ENCODE measurements at places on chromosomes 13 and 19.

- no peak for DNase-seq
Observed at GRCh38 chr19:5624018-5624663, 1.3 kb downstream of the SAFB start.

GRCh38 chr19:35704218-35704617, at the start of gene ZBTB32:
Gene ZBTB32, plus strand, starts transcription at chr19:35704558. Its CDS starts 10,069 bp downstream, at chr19:35714627.
- DNase-seq = no peak

DNA sequence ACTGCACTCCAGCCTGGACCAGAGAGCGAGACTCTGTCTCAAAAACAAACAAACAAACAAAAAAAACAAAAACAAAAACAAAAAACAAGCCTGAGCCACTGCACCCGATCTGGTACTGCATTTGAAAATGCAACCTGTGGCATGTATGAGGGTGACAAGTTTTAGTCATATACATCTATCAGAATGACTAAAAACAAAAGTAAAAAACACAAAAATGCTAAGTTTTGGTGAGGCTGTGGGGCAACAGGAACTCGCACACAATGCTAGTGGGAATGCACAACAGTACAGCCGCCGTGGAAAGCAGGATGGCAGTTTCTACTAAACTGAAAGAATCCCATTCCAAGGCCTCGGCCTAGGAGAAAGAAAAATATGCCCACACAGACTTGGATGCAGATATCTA, 7.8 kb downstream of the EBPL start:
- DNase-seq = no peak

DNA sequence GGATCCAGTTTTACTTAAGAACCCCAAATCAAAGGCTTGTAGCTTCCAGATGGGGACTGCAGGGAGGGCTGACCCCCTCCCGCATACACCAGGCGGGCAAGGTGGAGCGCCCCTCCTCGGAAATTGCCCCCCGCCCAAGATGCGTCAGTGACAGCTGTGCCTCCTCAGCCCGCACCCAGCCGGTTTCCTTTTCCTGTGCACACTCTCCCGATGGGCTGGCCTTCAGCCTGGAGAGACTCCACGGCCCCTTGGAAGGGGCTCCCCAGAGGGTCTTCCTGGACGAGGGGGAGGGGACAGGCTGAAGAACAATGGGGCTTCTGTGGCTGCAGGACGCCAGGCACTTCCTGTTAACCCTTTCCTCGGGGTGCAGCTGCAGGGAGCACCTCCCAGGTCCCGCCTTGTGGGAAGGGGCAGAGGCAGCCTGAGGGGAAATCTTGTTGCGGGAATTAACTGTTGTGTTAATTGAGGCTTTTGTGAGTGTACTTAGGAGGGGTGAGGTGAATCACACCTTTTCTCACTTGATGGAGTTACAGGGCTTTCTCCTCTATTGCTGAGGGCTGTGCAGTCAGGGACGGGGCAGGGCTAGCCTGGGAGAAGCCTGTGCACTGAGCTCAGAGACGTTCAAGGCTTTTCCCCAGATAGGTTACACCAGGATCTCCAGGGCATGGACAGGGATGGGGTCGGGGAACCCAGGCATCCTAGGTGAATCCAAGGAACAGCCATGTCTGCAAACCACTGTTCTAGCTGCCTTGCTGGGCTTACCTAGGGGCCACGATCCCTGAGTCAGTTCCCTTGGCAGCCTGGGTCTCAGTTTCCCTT, 14.3 kb downstream of the IER2 start:
- DNase-seq = no peak

GRCh38 chr13:85230691-85231093, 568.5 kb downstream of the SLITRK6 start:
- no peak for DNase-seq

DNA sequence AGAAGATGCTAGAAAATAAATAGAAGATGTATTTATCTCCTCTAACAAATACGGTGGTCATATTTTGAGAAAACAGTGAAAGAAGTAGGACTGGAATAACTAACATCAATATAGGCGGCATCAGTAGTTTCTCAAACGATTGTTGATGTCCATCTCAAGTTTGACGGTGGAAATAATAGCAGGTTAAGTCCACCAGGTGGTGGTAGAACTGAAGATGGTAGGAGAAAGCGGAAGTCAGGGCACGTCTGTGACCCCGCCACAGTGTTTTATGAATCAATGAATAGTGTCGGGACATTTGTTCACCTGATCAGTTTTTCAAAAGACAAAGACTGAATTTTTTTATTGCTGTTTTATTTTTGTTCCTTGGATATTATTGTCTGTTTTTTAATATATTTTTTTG, 706.4 kb upstream of the SLC10A2 start:
- DNase-seq = no peak

DNA sequence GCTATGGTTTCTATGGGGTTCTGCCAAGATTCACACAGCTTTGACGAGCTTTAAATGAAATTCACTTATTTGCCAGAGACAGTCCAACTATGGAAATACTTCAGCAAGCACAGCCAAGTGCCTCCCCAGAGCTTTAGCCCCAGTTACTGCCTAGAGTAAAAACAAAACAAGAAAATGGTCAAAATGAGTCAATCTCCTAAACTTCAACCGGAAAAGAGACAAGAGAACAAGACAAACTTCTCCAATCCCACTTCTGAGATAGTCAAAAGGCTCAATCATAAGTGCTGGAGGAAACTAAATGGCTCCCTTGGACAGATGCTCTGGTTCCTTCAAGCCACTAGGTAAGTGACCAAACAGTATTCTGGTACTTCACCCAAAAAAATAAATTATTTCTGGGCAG, 65.8 kb downstream of the KATNAL1 start:
- DNase-seq = no peak

DNA sequence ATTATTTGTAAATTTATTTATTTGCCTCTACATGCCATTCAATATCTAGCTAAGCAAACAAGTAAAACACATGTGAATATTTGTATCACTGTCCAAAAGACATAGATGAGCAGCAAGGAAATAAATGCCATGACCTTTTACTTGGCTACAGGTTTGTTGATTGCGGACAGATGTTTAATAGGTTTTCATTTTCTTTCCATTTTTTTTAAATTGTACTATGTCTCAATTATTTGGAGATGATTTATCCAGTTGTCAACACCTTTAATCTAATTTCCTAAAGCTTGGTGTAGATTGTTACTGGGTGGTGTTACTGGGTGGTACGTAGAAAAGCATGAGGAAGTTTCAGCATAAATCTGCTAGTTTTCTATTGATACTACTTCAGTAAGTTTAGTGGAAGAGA, 560.6 kb upstream of the SPRY2 start:
- DNase-seq = no peak

DNA sequence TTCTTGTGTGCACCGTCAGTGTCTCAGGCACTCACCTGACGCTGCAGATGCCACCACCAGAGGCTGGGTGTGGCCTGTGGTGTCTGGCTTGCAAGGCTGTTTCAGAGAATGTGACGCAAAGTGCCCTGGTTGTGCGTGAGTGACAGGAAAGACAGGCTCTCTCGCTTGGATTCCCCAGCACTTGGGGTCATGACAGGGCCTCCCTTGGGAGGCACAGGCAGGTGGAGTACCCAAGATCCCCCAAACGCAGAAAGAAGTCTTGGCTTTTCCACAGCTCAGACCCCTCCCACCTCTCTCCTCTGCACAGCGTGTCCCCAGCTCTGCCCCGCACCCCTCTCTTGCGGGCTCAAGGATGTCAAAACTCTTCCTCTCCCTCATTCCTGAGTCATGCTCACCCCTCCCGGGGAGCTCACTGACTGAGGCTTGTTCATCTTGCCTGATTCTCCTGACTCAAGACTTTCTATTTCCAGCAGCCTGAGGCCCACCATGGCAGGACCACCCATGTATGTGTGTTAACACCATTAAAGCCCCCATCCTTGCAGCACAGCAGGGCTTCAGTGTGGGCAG, 21.0 kb downstream of the DHX34 start:
- DNase-seq = no peak

GRCh38 chr13:40233731-40234195, 432.7 kb downstream of the FOXO1 start:
- no peak for DNase-seq

DNA sequence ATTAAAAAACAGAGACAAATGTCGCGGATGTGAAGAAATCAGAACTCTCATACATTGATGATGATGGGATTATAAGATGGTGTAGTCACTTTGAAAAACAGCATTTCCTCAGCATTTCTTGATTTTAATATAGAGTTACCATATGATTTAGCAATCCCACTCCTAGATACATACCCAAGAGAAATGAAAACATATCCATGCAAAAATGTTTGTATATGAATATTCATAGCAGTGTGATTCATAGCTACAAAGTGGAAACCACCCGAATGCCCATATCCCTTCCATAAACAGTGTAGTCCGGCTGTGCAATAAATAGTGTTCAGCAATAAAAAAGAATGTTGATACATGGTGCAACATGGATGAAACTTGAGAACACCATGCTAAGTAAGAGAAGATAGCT, 44.6 kb downstream of the DPY19L3 start:
- no peak for DNase-seq

DNA sequence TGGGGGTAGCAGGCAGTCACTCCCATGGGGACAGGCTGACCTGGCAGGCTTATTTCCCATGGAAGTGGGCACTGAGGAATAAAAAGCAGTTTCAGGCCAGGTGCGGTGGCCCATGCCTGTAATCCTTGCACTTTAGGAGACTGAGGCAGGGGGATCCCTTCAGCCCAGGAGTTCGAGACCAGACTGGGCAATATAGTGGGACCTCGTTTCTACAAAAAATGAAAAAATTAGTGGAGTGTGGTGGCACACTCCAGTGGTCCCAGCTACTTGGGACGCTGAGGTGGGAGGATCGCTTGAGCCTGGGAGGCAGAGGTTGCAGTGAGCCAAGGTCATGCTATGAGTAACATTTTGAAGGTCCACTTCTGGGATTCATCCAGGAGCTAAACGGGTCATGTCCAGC, 6.0 kb downstream of the GJB2 start:
- DNase-seq = no peak

- DNase-seq = no peak
Observed at GRCh38 chr13:35496006-35496405, 19.5 kb upstream of the MAB21L1 start.

- DNase-seq = no peak
Observed at GRCh38 chr19:35742121-35742724, at the start of gene IGFLR1. Gene IGFLR1, minus strand, starts transcription at chr19:35742452. Its CDS starts 1,272 bp downstream, at chr19:35741180.

DNA sequence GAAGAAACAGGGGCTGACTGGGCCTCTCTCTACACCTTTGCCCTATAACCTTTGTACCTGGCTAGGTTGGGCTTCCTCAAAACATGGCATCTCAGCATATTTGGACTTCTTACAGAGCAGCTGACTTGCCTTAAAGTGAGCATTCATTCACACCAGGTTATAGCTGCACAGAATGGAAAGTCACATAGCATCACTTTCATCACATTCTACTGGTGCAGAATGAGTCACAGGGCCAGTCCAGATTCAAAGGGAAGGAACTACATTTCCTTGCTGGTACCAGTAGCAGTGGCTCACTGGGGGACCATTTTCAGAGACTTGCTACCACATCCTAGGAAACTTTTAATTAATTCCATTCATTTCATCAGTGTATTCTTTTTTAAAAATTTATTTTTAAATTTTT, 20.3 kb upstream of the TPTE2 start:
- DNase-seq = no peak

DNA sequence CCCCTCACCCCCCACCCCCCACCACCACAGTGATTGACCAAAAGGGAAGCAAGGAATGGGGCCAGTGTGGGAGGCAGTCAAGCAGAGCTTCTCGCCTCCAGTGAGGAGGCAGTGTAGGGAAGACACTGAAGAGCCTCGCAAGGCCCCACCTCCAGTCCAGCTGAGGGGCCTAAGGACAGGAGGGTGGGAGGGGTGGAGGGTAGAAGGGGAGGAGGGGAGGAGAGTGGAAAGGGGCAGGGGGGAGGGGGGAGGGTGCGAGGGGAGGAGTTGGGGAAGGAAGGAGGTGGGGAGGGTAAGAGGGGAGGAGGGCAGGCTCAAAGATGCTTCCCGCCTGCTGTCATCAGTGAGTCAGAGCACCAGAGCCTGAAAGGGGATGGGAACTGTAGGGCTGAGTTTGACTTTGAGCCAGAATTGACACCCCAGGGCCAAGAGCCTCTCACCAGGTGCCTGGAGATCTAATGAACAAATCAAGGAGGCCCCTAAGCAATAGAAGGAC, 786.2 kb downstream of the UQCRFS1 start:
- DNase-seq = no peak

GRCh38 chr13:85236413-85236812, 562.8 kb downstream of the SLITRK6 start:
- DNase-seq = no peak

DNA sequence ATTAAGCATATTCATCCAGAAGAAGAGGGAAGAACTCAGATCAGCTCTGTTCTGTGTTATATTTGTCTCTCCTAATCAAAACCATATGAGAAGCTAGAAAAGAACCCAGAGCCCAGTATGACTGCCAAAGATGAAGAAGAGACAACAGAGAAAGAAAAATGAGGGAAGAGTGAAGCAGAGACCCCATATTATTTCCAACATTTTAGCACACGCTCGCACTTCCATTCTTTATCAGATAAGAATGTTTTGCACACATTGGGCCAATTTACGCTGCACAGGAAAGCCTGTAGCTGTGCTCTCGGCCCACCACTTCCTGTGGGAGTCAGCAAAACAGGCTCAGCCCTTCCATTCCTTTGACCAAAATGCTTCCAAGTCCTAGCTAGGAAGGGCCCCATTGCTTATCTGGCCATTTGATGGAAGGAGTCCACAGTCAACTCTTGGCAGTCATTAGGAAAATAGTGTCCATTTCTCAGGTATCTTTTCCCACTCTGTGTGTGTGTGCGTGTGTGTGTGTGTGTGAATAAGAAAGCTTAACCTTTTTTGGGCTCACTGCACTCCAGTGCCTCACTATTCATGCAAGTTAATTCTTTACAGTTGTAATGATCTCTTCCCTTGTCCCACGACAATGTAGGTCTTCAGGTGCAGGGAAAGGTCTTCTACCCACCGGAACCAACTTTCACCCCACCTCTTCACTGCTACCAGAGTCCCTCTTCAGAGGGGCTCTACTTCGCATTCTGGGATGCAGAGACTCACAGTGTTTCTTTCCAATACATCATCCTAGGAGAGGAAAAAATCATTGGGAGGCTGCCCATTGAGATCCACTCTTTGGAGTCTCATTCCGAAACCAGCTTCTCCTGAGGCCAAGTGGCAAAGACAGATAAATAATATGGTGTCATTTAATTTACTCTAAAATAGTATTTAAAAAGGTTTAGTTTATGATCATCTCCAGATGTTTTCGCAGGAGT, 237.5 kb downstream of the COG6 start:
- DNase-seq = no peak

DNA sequence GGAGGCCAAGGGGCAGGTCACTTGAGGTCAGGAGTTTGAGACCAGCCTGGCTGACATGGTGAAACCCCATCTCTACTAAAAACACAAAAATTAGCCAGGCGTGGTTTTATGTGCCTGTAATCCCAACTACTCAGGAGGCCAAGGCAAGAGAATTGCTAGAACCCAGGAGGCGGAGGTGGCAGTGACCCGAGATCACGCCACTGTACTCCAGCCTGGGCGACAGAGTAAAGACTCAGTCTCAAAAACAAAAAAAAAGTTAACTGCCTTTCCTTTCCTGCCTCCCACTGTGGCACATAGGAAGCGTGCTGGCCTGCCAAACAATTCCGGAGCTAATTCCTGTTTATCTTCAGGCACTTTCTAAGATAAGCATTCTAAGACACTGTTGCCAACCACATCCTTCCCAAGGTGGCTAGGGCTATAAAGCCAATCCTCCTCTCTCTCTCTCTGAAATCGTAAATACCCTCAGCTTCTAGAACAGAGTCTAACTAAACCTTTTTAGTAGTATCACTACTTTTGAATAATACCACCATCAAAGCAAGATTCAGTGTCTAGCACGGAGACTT, 21.6 kb downstream of the SLC25A30 start:
- no peak for DNase-seq

- DNase-seq = no peak
Observed at GRCh38 chr13:59747529-59747928, 416.2 kb downstream of the DIAPH3 start.

Data from GM19239 (cell line).